ENCODE measurements at places on chromosomes 1 and 21.

DNA sequence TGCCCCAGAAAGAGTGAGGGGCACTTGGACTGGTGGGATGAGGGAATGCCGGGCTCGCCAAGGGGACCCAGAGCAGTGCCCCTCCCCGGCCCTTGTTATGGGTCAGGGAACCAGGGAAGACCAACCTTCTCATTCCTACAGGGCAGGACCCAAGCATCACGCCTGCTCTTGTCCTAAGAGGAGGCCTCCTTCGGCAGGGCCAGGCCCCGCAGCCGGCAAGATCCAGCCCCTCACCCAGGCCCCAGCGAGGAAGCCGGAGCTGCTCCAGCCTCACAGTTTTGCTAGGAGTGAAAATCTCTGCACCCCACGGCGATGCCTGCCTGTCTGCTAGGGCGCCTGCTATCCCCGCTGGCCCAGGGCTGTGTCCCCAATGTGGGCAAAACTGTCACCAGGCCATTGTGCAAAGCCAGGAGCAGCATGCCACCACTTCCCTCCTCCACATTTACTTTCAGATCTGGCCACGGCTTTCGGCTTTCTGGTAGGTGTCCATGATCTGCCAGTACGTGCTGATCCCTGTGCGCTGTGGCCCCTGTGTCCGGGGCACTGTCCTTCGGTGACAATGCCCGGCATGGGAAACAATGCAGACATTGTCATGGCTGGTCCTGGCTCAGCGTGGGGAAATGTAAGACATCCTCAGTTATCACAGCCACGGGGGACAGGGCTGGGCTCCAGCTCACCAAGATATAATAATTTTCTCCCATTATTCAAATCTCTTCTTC is 9.6 kb downstream of the ACTRT2 start:
- DNase-seq, result no peak

DNA sequence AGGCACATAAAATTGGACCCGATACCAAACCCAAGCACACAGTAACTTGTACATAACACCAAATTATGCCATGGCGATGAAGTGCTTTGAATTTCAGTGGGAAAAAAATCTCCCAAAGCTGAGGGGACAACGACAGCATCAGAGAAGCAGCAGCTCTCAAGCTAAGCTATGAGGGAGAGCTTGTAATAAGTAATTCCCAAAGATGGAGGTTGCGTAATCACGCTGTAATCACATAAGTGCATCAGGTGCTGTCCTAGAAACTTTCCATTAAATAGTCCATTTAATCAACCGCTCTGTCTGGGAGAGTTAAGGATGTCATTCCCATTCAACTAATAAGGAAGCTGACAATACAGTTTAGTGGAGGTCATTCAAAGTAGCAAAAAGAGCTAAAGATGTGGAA is 37.6 kb upstream of the KRTAP19-8 start:
- no peak for DNase-seq

- DNase-seq, result no peak
Measured at GRCh38 chr1:44321466-44321865, 33.6 kb downstream of the ERI3 start.

GRCh38 chr1:51697166-51697565 is 80.3 kb downstream of the OSBPL9 start:
- no peak for DNase-seq

- no peak for DNase-seq
Measured at GRCh38 chr1:66283622-66284041, 250.3 kb upstream of the SGIP1 start.

DNA sequence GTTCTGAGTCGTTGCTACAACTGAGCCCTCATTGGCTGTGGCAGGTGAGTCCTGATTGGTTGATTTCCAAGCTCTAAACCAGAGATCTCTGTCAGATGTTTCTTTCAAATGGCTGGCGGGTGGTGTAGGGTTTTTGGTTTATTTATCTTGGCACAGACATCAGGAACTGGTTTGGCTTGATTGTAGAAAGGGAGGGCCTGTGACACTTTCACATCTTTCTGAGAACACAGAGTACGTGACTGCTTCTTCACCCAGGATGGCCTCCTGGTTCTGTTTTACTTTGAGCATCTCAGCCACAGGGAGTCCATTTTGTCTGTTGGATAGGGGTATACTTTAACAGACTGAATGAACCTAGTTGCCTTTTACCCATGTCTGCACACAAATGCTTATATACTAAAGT is 89.4 kb upstream of the GPR52 start:
- DNase-seq, result no peak

GRCh38 chr1:183689762-183690204 is 36.7 kb upstream of the APOBEC4 start:
- DNase-seq, result no peak

GRCh38 chr1:175394739-175395138 is 202.2 kb upstream of the KIAA0040 start:
- DNase-seq, result no peak

GRCh38 chr1:235077571-235078479 is 50.8 kb downstream of the TOMM20 start:
- no peak for DNase-seq

GRCh38 chr1:212482637-212483441 is 50.1 kb downstream of the NENF start:
- DNase-seq, result no peak

GRCh38 chr1:224782281-224783000 is 147.0 kb upstream of the DNAH14 start:
- no peak for DNase-seq

DNA sequence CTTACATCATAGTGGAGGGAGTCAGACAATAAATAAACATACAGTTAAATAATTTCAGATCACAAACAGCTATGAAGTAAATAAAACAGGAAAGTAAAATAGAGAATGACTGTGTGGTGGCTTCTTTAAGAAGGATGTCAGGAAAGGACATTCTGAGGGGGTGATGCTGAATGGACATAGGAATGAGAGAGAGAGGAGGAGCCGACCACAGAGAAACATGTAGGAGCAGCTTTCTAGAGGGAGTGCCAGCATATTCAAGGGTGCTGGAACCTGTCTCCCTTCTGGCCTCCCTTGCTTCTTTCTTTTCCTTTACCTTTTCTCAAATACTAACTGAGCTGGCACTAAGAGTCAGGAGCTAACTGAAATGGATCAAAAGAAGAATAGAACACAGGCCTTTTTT is 20.5 kb upstream of the BCL10 start:
- no peak for DNase-seq

DNA sequence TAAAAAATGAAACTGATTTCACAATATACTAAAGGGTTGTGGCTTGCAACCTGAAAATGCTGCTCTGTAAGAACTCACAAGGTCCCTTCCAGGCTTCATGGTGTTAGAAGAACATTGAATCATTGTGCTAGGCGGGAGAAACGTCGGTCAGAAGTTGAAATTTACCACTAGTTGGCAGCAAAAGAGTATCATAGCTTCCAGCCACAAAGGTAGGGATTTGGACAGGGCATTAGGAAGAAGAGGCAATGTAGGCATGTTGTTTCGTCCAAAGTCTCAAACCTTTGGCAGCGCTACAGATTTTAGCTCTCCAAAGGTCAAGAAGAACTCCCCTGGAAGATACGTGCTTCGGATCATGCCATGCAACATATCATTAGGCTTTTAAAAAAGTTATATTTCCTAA is 62.5 kb upstream of the ZP4 start:
- no peak for DNase-seq

GRCh38 chr1:216621536-216621935 is 101.7 kb downstream of the ESRRG start:
- no peak for DNase-seq

DNA sequence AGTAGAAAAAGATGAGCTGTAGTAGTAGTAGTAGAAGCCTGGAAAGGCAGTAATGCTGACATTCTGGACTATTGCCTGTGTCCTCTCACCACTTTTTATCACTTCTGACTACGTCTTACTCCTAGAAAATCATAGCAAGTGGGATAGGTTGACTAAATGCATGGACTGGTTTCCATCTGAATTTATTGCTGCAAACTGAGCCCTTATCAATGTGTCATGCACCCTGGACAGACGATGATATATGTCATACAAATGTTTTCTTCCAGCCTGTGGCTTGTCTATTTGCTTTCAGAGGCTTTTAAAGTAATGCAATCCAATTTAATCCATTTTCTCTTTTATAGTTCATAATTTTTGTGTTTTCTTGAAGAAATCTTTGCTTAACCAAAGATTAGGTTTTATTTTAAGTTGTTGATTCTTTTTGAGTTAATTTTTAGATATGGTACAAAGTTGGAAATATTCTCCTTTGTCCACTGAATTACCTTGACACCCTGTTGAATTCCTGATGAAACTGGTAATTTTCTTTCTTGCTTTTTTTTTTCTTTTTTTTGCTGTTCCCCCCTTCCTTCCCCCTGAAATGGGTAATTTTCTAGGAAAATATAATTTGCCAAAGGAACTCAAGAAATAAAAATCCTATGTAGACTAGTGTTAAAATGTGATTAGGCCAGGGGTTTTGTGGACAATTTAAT is 47.1 kb downstream of the PHACTR4 start:
- no peak for DNase-seq

DNA sequence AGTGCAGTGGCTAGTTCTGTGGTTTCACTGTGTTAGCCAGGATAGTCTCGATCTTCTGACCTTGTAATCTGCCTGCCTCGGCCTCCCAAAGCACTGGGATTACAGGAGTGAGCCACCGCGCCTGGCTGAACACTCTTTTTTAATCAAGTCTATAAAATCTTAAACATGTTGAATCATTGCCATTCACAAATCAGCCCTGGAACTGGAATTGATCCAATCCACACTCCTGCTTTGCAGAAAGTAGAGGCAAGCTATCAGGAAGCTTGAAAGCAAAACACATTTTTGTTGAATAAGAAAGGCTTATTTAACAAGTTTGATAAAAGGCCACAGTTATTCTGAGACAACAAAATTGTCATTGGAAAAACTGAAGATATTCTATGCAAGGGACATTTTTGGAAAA is 18.3 kb upstream of the EFHD2 start:
- DNase-seq, result no peak

DNA sequence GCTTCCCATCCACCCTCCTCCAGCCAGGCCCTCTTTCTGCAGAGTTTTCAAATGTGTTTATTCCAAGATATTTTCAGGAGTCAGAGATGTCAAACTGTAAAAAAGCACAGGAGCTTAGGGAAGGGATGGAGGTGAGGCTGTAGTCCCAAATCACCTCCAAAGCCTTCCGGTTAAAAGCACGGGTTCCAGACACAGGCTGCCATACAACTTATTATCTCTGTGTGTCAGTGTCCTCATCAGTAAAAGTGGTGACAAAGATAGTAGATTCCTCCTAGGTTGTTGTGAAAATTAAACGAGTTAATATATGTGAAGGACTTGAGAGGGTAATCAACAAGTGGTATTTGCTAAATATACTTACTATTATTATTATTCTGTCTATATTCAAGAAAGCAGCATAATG is 15.1 kb downstream of the S100A7A start:
- DNase-seq, result no peak

- no peak for DNase-seq
Measured at GRCh38 chr1:150696162-150696561, 792 bp downstream of the GOLPH3L start.

- DNase-seq, result no peak
Measured at GRCh38 chr1:87462894-87463293, 134.2 kb downstream of the LMO4 start.

DNA sequence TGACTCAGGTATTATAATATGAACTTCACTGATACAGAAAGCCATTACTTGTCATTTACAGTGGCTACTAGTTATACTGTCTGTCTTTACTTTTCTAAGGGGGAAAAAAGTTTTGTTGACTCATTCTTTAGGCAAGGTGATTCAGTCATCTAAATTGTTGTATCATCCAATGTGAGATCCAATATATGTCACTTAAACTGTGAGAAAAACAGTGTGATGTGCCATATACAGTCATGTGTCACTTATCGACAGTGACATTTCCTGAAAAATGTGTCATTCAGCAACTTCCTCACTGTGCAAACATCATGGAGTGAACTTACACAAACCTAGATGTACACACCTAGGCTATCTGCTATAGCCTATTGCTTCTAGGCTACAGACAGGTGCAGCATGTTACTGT is 57.6 kb downstream of the KCNK2 start:
- DNase-seq, result no peak

DNA sequence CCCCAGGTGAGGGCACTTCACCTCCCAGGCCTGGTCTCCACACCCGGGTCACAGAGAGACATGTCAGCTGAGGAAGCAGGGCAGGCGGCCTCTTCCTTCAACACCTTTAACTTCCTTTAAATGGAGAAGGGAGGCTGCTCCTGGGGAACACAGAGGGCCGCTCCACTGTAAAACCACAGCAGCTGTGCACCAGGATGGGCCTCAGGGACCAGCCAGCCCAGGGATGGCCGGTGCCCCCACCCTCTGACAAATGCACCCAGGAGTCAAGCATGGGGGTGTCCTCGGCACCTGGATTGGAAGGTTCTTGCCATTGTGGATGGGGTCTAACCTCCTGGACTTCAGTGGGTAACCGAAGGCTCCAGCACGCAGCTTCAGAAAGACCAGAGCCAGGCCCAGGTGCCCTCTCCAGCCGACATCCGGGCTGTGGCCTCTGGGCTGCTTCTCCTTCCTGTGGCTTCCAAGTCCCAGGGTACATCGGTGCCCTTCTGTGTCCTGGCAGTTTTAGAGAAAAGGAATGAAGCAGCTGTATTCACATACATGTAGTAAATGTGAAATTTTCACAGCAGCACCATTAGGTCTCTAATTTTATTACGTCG is 121.7 kb upstream of the COL6A1 start:
- no peak for DNase-seq

DNA sequence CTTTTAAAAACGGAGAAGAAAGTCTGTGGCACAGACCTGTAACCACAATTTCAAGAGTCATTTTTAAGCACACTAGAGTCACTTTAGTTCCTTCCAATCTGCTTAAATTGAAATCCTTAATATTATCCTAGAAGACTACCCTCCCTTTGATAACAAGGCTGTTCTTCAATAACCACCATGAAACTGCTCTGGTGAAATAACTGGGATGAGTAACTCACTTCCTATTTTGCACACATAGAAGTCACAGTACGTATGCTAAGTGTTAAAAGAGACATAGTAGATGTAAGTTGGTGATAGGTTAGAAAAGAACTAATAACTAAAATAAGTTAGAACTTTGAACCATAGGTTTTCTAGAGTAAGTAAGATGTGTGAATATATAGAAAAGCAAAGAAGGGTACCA is 107.8 kb downstream of the NME7 start:
- DNase-seq, result no peak

DNA sequence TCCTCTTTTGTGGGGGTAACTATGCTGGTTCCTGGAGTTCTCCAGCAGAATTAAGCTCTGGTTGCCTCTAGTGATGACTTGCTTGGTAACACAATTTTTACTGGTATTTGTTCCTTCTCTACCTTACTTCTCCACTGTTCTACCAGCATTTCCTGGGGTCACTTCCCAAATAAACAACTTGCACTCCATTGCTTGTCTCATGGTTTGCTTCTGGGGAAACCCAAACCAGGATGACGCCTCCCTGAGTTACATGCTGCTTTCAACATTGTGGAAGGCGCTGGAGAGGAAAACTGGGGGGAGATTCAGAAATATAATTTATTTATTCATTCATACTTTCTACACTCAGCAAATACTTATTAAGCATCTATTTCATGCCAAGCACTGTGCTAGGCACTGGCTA is 55.3 kb upstream of the AK4 start:
- DNase-seq, result no peak
